GM23248 (cell line): ENCODE measurements at places on chromosomes 7 and 10.

GRCh38 chr7:51013218-51013786 lies 230.6 kb upstream of the GRB10 start:
- no peak for DNase-seq

DNA sequence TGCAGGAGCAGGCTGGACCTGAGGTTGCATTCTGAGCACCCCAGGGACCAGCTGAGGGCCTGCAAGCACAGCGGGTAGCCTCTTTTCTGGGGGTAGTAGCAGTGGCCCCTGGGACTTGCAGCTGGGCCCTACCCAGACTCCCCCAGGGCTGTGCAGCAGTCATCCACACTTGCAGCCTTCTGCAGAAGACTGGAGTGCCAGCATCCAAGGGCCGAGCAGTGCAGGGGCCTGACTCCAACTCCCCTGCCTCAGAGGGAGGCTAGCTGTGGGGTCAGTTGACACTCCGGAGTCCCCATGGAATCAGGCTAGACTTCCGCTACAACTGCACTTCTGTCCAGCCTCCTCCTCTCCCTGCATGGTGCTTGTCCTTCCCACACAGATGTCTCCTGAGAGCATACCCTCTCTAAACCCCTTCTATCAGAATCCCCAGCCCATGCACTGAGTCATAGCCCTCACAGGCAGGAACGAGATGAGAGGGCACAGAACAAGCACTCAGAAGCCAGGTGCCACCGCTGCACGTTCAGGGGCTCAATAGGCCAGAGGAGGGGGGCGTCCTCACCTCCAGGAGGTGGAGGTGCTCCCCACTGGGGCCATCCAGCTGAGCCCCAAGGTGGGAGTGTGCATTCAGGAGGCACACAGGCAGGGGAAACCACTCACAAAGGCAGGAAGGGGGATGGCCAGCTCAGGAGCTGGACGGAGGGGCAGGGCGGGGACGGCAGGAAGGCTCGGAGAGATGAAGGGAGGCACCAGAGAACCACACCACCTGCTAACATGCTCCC lies 7.5 kb downstream of the RASGEF1A start:
- no peak for DNase-seq

DNA sequence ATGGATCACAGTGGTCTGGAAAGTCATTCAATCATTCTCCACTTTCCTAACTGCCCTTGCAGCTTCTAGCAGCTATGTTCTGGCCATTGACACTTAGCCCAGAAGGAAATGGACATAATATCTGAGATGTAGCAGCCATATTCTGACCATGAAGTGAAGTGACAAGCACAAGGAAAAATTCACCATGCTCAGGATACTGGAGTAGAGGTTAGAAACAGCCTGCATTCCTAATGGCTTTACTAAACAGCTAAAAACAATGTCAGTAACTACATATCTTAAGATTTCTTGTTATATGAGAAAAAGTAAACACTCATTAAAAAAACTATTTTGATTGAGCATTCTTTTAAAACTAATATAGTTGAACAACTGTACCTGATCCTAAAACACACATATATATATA lies 443.8 kb downstream of the MAGI2 start:
- DNase-seq: no peak

DNA sequence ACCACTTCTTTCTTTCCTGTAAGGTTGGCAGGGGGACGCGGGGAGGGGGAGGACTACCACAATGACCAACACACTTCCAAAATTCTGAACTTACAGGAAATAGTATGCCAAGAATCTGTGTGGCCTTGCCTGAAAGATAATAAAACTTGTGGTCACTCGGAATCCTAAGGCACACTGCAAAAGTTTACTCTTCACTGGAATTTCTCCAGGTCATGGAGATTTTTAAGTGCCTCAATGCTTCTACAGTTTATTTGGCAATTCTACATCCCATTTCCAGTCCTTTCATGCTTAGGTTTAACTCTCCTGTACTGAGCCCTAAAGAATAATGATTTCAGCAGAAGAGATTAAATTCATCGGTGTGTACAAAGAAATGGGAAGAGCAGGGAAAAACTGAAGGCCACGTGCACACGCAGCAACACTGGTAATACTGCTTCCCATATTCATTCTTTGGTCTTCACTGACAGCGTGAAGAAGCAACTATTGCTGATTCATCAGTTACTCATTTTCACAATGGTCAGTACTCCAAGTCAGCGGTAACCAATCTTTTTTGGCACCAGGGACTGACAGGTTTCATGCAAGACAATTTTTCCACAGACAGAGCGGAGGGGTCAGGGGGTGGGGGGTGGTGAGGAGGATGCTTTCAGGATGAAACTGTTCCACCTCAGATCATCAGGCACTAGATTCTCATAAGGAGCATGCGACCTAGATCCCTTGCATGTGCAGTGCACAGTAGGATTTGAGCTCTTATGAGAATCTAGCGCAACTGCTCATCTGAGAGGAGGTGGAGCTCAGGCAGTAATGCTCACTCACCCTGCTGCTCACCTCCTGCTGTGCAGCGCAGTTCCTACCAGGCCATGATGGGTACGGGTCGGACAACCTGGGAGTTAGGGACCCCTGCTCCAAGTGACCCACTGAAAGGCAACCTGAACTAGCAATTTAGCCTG lies 9.8 kb downstream of the LARP4B start:
- DNase-seq: peak; percentile 70

GRCh38 chr10:98524124-98524523 lies 77.4 kb upstream of the HPS1 start:
- DNase-seq: no peak

- DNase-seq: no peak
These were observed 6.2 kb downstream of the VWA2 start for GRCh38 chr10:114245121-114245791.

DNA sequence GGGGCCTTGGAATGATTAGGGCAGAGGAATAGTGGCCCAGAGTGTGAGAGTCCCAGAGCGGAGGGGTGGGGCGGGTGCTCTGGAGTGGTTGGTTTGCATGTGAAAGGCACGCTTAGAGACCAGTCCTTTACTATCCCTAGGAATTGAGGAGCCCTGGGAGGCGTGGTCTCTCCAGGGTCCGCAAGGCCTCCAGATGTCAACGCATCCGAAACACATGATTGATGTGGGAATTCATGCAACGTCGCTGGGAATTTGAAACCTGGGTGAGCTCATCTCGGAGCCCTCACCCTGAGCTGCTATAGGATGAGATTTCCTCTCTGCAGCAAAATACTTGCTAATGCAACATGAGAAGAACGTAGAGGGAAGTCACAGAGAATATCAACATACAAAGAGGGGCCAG lies 51.2 kb downstream of the NPTX2 start:
- DNase-seq: no peak

- DNase-seq: peak; percentile 80
These were observed 5.2 kb downstream of the CLIP2 start for GRCh38 chr7:74294191-74294998.

DNA sequence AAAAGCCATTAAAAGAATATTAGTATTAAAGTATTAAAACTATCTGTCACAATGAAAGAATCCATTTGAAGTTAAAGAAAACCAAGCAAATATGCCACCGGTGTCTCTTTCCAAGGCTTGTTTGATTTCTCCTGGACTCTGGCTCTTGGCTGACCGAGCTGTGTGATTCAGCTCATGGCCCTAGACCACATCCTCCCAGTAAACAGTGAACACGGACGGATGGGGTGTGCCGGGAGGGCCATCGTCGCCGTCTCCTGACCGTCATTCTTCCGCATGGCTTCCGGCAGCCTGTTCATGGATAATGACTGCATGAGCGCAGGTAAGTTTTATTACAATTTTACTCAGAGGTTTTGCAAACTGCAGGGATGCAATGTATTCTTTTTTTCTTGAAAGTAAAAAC lies 218.5 kb downstream of the DNAJB6 start:
- DNase-seq: no peak

GRCh38 chr7:13105209-13105608 lies 417.8 kb downstream of the ARL4A start:
- DNase-seq: no peak

- DNase-seq: no peak
These were observed 533 bp upstream of the NKX6-2 start for GRCh38 chr10:132786476-132786883.

DNA sequence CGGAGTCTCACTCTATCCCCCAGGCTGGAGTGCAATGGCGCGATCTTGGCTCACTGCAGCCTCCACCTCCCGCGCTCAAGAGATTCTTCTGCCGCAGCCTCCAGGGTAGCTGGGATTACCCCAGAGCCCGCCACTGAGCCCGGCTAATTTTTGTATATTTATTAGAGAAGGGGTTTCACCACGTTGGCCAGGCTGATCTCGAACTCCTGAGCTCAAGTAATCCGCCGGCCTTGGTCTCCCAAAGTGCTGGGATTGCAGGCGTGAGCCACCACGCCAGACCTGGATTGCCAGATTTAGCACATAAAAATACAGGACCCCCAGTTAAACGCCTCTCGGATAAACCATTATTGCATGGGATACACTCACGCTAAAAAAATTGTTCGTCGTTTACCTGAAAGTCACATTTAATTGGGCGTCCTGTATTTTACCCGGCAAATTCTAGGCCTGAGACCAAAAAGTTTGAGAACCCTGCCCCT lies 375 bp upstream of the GATAD1 start:
- DNase-seq: no peak

GRCh38 chr10:63651864-63652263 lies 130.7 kb downstream of the REEP3 start:
- no peak for DNase-seq

DNA sequence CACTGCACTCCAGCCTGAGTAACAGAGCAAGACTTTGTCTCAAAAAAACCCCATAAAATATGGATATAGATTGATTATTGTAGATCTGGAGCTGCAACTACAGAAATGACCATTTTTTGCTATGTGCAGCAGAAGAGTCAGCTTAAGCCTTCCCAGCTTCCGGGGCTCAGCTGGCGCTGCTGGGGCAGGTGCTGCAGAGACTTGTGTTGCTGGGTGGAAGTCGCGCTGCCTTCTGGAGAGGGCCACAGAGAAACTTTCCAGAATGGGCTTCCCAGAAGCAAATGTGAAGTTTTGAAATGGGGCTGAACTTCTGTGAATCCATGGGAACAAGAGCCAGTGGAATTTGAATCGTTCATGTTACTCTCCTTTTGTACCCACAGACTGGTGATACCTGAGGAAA lies 37.3 kb upstream of the RSBN1L start:
- DNase-seq: no peak

- DNase-seq: no peak
These were observed 47.0 kb downstream of the ELFN1 start for GRCh38 chr7:1717095-1717483.

GRCh38 chr7:130998993-130999602 lies 265.1 kb upstream of the KLF14 start:
- DNase-seq: no peak

GRCh38 chr7:26153241-26153822 lies 1.3 kb downstream of the NFE2L3 start:
- no peak for DNase-seq

- DNase-seq: no peak
These were observed 231.7 kb downstream of the ELMO1 start for GRCh38 chr7:37216923-37217322.

DNA sequence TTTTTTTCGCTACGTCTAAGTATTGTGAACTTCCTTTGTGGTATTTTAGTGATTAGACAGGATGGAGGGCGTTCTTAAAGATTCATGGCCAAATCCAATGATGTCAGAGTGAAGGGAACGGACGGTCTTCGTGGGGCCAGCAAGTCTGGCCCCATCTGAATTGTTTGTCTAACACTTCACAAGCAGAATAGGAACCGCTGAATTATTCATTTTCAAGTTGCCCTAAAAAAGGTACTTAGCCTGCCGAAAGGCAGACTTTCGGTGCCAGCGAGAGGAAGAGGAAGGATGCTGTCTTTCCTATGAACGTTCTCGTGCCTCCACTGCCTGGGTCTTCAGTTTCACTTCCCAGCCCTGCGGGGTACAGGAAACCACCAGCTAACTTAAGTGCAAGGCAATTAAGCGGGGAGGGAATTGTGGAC lies 145.7 kb upstream of the SH2B2 start:
- DNase-seq: no peak

DNA sequence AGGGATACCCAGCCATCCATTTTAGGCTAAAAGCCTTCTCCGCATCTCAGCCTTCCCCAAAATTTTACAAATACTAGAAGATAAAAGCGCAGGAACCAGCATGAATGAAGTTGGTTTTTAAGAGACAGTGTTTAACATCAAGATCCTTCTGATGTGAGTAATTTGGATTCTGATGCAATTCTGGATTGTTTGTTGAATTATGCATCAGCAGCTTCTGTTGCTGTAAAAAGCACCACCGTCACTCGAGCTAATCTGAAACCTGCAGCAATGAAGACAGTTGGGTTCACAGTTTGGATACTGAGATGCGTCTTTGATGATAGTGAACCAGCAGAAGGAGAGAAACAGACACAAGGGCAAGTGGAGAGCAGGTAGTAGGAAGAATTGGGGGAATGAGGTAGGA lies 179.2 kb downstream of the PLXNA4 start:
- DNase-seq: no peak

DNA sequence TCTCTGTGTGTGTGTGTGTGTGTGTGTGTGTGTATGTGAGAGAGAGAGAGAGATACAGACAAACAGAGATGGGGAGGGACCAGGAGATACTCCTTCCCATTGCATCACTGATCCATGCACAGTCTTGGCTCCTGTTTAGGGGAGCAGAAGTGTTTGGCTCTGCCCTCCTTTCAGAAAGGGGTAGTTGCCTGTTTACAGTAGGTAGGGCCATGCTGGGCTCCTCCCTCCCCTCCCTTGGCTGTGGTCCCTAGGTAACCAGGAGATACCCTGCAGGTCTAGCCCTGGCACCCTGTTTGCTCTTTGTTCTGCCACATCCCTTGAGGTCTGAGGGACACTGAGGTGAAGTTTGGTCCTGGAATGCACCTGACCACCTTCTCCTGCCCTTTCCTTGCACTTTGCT lies 95.3 kb downstream of the RAMP3 start:
- no peak for DNase-seq

- no peak for DNase-seq
These were observed 78.8 kb downstream of the FAM13C start for GRCh38 chr10:59283456-59284091.

DNA sequence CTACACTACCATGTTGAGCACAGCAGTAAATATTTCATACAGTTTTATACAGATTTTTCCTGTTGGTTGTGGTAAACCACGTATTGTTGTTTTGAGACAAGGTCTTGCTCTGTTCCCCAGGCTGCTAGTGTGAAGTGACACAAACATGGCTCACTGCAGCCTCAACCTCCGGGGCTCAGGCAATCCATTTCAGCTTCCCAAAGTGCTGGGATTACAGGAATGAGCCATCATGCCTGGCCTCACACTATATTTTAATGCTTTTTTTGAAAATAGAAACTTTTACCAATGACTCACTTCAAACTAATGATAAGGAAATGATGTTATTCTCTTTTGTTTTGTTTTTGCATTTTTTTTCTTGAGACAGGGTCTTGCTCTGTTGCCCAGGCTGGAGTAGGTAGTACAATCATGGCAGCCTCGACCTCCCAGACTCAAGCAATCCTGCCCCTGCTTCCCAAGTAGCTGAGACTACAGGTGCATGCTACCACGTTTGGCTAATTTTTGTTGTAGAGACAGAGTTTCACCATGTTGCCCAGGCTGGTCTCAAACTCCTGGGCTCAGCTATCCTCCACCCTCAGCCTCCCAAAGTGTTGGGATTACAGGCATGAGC lies 210.6 kb downstream of the TPST1 start:
- DNase-seq: peak; percentile 45

GRCh38 chr7:26667514-26668133 lies 196.8 kb downstream of the SKAP2 start:
- peak; percentile 94 for DNase-seq
